ENCODE measurements at places on chromosomes 16 and 17.

GRCh38 chr17:51585514-51586104, 325.3 kb downstream of the UTP18 start:
- no peak for DNase-seq

DNA sequence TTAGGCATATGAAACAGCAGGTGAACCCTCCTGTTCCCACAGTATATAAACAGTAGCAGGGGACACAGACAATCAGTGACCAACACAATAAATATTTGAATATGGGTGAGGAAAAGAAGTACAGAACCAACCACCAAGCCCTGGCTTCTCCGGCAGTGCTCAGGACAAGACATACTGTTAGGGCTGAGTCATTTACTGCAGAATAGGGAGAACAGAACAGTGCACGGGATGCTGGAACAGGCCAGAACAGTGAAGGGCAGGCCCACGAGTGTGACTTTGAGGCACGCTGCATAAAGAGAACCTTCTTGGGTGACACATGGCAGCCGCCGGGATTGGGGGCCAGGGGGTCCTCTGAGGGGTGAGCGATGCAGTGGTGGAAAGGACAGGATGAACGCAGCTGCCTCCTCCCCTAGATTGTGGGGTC, 160.4 kb downstream of the CMIP start:
- no peak for DNase-seq

GRCh38 chr17:37756051-37756450, 11.2 kb upstream of the HNF1B start:
- DNase-seq = no peak

- no peak for DNase-seq
Observed at GRCh38 chr16:54027558-54027957, 259.0 kb downstream of the IRX3 start.

- DNase-seq = no peak
Observed at GRCh38 chr16:10196999-10197398, 14.8 kb upstream of the GRIN2A start.

Measured in NCI-H526 treated with DMSO at 0.1 percent for 48 hours (cell line).